ENCODE measurements at places on chromosomes 2 and 18.

DNA sequence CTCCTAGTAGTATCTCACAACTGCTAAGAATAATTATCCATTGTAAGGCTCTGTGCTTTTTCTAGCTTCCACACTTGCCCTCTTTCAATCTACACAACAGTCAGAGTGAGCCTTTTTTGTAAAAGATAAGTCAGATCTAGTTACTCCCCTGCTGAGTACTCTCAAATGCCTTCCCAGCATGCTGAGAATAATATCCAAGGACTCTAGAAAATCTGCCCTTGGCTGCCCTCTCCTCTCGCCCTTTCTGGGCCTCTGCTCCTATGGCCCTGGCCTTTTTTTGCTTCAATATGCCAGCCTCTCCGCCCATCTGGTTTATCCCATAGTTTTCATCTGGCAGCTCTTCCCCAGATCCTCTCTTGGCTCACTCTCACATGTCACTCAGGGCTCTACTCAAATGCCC, 455.9 kb upstream of the UBE2E3 start:
- no peak for DNase-seq

- DNase-seq, result no peak
Measured at GRCh38 chr2:119160361-119160990, 1.9 kb upstream of the C1QL2 start.

DNA sequence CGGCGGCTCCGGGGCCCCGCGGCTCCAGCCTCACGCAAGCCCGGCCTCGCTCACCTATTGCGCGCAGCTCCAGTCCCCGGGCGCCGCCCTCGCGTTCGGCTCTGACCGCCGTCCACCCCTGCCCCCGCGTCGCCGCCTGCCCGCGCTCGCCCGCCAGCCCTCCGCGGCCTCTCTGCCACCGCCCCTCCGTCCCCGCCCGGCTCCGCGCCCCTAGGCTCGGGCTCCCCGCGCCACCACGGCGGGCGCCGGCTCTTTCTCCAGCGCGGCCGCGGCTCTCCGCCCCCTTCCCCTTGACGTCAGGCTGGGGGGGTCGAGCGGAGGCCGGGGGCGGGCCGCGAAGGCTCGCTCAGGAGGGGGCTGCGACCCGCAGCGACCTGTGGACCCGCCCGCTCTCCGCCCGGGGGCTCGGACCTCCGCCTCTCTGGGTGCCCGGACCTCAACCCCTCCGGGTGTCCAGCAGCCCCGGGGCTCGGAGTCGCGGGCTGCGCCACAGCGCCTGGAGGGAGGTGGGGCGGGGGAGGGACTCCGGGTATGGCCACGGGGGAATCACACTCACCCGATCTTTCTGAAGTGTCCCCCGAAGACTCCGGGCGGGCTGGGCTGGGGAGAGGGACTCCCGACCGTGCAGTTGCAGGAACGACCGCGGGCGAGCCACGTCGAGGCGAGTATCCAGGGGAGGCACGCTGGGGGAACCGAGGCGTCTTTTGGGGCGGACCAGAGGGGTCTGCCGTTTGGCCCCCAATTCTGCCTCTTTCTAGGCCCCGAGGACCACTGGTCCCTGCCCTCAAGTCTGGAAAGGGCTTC, at the start of gene SEMA4C:
Gene SEMA4C (minus strand): TSS at position 259 of the 804 bp plus-strand sequence. CDS start 2,194 bp downstream, outside the sequence.
- DNase-seq, result peak; percentile 55

DNA sequence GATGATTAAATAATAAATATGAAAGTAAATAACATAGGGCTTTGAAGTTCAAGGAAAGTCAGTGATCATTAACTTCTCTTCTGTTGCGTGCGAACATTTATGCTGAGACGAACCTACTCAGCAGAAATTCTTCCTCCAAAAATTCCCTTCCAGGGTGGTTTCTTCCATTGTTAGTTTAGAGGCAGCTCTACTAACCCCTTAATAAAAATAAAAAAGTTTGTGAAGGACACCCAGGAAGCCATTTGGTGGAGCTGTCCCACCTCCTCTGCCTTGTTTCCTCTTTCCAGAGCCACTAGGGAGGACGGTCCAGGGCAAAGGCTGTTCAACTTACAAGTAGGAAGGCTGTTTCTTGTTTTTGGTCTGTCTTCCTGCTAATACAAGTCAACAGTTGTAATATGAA, 2.1 kb upstream of the SMAD2 start:
- DNase-seq, result no peak

GRCh38 chr18:63155910-63156773, 163.4 kb downstream of the BCL2 start:
- DNase-seq, result no peak

DNA sequence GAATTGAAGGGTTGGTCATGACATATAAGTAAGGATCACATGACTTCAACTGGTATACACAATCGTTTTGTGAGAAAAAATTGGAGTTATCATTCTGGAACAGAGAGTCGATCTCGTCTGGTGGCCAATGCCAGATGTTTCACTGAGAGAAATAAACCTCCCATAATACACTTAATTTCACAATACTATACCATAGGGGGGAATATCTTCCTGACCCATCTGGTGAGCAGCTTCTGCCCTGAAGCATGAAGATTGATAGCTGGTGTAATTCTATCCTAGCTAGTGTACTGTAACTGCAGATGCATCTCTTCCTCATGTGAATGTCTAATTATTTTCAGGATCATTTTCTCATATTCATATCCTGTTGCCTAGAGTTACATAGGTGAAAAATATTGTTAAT, 15.7 kb upstream of the CDH7 start:
- DNase-seq, result no peak

DNA sequence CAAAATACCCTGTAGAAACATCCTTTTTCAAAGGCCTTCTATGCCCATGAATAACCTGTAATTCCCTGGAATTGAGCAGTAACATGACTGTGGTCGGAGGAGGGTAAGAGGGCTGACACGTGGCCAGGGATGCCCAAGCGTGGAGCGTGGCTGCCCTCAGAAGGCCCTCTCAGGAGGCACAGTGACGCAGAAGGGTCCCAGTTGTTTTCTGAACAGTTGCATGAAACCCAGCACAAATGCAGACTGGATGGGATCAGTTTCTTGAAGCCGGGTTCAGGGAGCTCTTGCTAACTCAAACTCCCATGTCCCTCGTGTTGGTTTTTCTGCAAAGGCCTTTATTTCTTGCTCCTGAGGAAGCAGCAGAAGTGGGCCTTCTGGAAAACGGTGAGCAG, 237.0 kb downstream of the ALPK2 start:
- no peak for DNase-seq
